ENCODE measurements at places on chromosomes 12 and 14.

- no peak for DNase-seq
Observed at GRCh38 chr12:75954041-75954440, 77.5 kb downstream of the PHLDA1 start.

- DNase-seq, result no peak
Observed at GRCh38 chr12:118459110-118459509, 82.8 kb downstream of the SUDS3 start.

GRCh38 chr12:39617887-39618286, 1.7 kb downstream of the ABCD2 start:
- DNase-seq, result no peak

GRCh38 chr12:1972856-1973317, 31.4 kb downstream of the DCP1B start:
- no peak for DNase-seq

GRCh38 chr12:46535376-46535775, 162.8 kb upstream of the SLC38A2 start:
- no peak for DNase-seq

DNA sequence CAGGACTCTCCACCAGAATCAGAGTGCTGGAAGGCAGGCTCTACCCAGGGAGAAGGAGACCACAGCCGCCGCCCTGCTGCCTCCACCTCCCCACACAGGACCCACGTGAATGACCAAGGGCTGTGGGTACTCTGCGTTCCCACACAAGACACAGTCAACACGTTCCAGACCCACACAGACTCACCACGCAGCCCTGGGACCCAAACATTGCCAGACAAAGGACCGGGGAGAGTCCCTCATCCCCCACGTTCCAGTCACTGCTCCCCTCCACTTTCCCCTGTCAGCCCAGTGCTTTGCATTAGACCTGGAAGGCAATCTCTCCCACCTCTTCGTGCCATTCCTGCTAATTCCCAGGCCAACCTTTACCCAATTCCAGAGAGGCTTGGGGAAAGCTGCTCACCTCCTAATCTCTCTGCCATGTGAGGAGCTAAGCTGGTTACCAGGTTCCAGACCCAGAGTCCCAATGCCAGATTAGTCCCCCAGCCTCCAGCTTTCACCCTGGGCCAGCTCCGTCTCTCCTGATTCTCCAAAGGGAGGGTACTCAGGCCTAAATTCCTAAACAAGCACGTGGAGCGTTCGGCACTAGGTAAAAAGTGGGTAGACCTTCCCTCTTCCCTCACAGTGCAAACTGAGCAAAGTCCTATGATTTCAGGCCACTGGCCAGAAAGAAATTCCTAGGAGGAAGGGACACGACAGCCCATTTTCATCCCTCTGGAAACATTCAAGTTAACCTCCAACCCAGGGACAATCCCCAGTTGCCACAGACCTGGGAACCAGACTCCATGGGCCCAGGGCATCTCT, 4.9 kb downstream of the SLC6A13 start:
- DNase-seq, result no peak

DNA sequence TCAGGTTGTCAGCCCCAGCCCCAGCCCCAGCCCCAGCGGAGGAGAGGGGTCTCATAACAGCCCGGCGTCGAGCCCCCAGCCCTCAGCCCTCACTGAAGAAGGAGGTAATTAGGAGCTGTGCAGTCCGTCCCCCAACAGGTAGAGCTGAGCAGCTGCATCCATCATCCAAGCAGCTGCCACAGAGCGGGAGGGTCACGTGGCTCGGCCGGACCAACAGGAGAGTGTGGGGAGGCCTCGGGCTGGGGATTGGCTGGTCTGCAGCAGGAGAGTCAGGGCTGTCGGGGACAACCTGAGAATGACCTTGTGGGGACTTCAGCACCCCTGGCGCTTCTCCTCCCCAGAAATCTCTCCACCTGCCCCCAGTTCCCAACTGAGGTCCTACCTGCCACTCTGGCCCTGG, 29.6 kb downstream of the SMUG1 start:
- peak; percentile 87 for DNase-seq

- DNase-seq, result no peak
Observed at GRCh38 chr12:89862511-89863445, 154.1 kb upstream of the ATP2B1 start.

DNA sequence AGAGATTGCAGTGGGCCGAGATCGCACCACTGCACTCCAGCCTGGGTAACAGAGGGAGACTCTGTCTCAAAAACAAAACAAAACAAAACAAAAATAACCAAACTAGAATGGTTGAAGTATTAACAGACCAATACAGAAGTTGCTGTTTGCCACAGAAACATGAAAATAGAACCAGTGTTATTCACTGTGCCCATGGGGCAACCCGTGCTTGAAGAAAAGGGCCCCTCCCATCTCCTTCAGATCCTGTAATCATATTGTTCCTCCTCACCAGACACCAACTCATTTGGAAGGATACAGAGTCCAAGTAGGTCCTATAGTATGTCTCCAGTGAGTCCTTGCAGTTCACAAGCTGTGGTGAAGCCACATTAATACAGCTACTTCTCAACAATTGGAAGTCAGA, 30.9 kb downstream of the SLC35F4 start:
- DNase-seq, result no peak

GRCh38 chr14:36454599-36455240, 65.3 kb downstream of the NKX2-1 start:
- DNase-seq, result peak; percentile 53

GRCh38 chr14:22923746-22924145, 4.8 kb upstream of the RBM23 start:
- DNase-seq, result no peak

DNA sequence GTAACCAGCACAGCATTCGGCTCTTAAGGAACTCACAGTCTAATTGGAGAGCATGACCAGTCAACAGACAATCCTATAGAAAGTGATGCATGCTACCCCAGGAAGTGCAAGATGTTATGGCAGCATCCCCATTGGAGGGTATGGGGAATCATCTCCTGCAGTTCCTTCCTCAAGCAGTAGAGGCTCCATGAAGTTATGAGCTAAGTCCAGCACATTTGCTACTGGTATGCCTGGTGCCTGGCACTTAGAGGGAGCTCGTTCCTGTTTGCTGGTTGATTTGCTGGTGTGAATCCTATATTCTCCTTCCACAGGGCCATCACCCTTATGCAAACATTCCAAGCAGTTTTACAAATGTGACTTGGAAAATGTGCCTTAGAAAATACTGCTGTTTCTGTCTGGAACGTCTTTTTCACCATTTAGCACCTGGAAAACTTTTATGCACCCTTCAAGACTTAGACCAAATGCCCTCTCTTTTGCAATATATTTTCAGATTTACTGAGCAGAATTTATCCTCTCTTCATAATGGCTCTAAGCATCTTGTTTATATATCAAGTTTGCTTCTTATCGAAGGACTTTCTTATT, 136.1 kb upstream of the WSCD2 start:
- no peak for DNase-seq

DNA sequence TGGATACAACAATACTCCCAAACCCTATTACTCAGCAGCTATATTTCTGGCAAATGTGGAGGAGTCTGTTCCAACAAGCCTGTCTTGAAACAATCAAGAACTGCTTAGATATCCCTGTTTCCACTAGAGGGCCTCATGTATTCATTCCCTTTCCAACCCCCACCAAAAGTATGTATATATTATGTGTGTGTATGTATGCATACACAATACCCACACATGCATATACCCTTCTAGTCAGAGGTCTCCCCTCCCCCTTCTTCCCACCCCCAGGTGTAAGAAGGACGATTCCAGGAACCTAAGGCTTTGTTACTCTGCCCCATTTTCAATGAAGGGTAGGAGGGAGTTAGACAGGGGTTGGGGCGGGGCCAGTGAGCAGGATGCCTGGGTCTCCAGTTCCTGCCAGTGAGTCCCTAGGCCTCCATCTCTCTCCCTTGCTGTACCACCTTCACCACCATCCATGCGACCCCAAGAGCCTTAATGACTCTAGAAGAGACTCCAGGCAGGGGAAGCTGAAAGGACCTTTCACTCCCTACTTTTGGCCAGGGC, at the start of gene DGKA:
Gene DGKA (plus strand): TSS at position 392 of the 546 bp plus-strand sequence. CDS start 5,342 bp downstream, outside the sequence.
- DNase-seq, result no peak

DNA sequence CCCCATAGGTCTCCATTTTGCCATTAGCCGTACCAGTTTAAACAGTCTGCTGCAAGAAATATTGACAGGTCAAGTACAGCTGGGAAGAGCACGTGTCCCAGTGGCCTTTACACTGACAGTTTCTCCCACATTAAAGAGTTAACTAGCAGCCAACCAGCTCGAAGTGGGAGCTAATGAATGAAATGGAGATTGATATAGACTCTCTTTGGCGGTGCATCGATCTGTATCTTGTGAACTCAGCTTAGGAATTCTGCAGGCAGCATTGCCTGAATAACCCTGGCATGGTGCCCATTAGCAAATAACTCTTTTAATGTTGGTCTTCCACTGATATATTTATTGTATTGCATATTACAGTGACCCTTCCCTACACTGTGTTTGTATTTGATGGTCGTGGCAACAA, 319.4 kb downstream of the EGLN3 start:
- DNase-seq, result no peak

GRCh38 chr12:50546441-50547318, 41.9 kb downstream of the DIP2B start:
- DNase-seq, result no peak

DNA sequence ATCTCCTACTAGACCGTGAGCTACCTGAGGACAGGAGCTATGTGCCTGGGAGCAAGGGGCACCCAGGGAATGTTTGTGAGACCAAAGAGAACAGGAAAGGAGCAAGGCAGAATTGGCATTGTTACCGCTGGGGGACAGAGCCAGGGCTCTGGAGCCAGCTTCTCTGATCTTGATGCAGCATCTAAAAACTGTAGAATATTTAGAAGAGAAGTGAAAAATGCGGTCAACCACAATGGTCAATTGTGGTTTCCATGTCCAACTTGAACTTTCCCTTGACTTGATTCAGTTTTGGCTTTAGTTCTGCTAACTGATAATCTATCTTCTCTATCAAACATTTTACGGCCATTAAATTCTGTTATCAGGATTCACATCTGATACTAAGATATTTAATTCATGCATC, 201.2 kb downstream of the ANO4 start:
- no peak for DNase-seq

Measured in NCI-H1417 treated with DMSO at 0.1 percent for 48 hours (cell line).